ENCODE measurements at places on chromosomes 16 and 17.

- DNase-seq: no peak
Observed at GRCh38 chr17:37450112-37450511, 39.6 kb upstream of the DUSP14 start.

DNA sequence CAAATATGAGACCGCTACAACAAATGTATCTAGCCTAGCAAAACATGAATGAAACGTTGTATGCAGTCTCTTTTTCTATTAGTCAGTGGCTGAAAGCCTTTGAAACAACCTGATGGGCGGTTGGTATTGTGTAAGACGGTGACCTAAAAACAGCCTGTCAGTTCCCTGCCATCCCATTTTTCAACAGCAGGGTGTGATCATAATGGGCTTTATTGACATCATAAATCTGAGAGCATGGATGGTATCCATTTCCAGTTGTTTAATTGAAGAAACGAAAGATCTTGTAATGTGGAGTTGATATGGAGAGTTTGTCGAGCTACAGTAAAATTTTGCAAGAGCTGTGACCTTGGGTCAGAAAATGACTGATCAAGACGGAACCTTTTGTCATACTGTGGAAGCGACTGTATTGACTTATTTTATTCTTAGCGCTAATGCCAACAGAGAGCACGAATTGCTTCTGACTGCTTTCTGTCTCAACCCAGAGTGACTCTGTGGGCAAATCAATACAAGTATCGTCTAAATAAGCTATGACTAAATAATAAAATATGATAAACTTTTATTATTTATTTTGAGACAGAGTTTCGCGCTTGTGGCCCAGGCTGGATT is 12.3 kb upstream of the MEIOB start:
- no peak for DNase-seq

DNA sequence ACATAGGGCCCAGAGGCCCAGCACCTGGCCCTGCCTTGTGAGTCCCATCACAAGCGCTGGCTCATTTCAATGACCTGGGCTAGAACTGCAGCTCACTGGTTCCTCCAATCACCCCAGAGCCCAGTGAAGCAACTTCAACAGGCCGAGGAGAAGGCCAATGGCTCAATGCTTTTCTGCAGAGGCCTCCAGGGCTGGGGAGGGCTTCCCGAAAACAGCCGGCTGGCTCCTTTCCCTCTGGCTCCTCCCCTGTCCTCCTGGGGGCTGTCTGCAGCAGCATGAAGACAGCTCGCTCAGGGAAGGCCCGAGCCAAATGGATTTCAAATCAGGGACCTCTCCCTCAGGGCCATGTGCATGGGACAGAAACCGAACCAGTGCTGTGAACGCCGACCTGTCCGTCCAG is 121.6 kb downstream of the ZNF423 start:
- DNase-seq: no peak

DNA sequence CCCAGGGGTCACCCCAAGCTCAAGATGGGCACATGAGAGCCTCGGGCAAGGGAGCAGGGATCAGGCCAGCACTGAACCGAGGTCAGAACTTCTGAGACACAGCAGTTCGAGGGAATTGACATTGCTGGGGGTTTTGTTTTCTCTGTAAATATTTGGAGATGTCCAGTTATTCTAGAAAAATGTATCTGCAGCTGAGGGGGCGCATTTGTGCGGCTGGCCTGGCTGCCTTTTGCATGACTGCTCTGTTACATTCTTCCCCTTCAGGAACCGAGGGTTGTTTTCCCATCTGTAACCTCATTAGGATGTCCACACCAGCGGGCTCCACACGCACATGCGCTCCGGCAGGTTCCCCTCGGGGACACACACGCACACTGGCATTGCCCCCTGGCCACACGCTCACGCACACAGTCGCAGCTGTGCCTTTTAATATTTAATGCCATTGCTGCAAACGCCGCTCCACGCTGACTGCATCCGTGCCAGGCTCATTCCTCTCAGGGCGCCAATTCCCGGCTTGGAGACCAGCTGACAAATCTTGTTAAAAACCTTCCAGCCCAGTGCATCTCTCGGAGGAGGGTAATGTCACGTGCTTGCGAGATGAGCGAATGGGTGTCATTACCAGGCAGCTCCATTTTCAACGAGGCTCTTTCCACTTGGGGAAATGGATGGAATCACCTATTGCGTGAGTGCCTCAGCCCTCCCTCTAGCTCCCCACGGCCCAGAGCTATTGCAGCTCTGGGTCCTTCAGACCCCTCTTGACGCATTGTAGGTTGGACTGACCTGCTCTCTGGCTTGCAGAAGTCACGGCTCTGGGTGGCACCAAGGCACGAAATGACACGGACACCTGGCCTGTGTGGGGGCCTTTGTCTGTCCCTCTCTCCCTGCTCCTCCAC is 13.1 kb downstream of the CCR7 start:
- no peak for DNase-seq

DNA sequence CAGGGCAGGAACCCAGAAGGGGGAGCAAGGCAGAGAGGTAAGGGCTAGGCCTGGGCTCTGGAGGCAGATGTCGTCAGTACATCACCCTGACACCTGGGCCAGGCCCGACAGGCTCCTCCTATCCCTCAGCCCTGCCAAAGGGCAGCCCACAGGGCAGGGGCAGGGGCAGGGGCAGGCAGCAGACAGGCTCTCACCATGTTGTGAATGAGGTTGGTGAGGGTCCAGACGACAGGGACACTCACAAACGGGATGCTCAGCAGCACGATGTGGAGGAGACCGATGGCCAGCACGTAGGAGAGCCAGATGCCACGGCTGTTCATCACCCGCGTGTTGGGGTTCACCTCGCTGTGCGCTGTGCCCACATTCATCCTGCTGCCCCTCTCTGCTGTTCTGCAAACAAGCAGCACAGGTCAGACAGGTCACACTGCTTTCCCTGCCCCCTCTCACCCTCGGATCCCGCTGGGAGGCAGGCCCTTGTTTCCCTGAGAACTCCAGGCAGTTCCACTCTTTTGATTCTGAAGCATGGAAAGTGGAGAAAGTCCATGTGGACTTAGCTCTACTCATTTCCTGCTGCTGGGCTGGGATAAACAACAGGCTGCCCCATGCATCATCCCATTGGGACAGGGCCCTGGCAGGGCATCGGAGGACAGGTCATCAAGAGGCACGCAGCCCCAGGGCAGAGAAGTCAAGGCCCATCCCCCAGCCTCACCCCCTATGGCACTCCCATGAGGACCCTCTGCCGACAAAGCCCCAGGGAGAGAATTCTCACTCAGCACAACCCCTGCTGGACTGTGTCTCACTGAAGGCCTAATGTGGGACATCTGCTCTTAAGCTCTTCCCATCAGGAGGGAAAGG is 3.3 kb downstream of the ORMDL3 start:
- no peak for DNase-seq

DNA sequence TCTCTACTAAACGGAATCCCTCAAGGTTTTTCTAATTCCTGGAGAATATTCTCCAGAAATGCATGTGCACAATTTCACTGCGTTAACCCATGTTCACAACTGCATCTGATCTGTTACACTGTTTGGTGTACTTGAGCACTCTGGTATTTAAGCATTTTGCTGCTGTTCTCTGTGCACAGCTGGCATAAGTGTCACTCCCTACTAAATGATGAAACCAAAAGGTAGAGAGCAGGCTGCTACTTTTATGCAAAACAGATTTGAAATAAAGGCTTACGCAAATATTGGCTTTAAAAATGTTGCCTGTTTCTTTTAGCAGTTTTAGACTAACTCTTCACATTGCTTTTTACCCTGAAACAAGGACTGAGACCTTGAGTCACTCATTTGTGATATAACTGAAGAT is 41.7 kb downstream of the ESRP2 start:
- DNase-seq: no peak

GRCh38 chr17:32103476-32104113 is 38.7 kb upstream of the RHOT1 start:
- DNase-seq: no peak

DNA sequence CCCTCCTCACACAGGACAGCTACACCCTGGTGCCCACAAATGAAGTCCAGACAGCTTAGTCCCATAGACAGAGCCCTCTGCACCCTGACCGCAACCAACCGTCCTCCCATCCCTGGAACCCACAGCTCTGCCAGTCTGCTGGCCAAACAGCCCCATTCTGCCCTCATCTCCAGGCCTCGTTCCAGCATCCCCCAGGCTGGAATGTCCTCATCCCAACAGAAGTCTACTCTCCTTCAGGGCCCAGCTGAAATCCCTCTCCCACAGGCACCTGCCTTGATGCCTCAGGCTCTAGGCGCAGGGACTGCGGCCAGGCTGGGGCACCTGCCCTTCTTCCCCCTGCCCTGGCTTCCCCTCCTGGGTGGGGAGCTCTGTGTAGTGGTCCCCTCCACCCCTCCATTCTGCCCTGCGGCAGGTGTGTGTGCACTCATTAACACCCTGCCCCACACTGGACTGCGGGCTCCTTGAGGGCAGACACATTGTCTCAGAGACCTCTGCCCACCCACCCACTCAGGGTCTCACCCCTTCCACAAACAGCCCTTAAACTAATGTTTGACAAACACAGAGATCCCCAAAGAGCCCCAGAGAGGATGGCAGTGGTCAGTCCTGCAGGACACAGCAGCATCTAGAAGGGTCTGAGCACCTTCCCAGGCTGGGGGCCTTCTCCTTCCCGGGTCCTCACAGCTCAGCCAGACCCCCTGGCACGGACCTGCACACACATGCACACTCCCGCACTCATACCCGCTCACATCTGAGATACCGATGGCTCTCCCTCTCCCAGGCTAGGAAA is 820 bp downstream of the GRIN2C start:
- DNase-seq: no peak

DNA sequence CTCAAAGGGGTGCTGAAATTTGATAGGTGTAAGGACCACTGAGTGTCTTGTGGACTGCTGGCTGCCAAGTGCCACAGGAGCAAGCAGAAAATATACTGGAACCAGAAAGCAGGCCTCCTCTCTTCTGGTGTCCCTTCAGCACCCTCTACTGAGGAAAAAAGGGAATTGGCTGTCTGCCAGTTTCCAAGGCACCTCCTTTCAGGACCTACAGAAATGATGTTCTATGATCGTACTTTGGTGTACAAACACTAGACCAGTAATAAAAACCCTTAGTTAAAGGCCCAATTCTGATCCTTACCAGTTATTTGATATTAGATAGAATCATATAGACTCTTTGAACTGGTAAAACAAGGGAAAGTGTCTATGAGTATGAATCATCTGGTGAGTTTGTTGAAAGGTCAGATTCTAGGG is 35.8 kb upstream of the BCAS3 start:
- DNase-seq: peak; percentile 48

DNA sequence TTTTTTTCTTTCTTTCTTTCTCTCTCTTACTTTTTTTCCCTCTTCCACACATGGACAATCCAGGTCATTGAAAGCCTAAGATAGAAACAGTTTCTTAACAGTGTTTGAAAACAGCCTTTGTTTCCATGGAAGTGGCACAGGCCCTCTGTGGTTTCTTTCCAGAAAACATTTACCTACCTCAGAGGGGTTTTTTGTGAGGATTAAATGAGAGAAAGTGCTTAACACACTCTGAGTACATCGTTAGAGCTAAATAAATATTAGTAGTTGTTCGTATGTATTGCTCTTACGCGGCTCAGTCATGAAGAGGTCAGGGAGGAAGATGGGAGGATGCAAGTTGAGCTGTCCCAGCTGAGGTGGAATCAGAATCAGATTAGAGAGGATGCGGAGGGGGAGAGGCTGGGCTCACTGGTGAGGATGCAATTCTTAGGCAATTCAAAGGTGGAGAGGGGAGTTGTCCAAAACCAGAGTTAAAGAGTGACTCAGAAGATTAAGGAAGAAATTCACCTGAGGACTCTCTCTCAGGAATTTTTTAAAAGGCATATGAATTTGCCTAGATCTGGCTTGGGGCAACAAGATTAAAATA is 345.4 kb downstream of the PMP22 start:
- no peak for DNase-seq

- no peak for DNase-seq
Observed at GRCh38 chr17:66764506-66764905, 70.4 kb upstream of the CACNG5 start.

DNA sequence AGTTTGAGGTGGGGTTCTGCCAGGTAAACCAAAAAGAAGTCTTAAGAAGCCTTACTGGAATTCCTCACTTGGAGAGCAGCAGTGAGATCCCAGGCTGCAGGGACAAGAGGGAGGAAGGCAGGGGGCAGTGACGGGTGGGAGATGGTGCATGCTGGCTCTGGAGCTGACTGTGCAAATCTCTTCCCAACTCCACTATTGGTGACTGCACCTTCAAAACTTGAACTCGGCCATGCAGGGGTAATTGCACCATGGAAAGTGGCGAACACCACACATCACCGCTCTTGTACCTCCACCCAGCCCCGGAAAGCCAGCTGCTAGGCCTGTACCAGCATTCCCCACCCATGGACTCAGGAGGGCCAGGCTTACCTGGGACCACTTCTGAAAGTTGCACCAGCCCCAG is 51.4 kb upstream of the CDR2 start:
- DNase-seq: no peak

GRCh38 chr17:31320241-31320640 is 1.2 kb downstream of the EVI2A start:
- peak; percentile 21 for DNase-seq

DNA sequence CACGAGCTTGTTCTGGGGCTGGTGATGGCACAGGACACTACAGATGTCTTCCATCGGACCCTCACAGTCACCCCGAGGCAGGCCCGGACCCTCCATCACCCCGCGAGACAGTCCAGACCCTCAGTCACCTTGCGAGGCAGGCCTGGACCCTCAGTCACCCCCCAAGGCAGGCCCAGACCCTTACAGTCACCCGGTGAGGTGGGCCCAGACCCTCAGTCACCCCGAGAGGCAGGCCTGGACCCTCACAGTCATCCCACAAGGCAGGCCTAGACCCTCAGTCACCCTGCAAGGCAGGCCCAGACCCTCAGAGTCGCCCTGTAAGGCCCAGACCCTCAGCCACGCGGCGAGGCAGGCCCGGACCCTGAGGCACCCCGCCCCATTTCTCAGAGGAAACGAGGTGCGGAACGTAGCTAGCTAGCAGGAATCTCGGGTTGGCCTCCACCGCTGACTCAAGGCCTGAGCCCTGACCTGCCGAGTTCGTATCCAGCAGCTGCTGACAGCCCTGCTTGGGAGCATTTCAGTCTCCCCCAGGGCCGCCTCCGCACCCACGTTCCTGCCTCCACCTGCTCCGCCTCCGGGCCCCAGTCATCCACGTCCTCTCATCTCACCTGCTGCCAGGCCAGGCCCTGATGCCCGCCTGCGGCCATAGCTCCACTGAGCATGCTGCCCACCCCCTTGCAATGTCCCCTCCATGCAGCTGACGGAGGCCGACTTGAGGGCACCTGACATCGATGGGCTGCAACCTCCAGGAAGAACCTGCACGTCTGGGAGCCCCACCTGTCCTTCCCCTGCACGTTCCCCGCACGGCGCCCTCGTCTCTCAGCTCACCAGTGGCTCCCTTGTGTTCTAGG is 28.7 kb downstream of the RPH3AL start:
- no peak for DNase-seq

DNA sequence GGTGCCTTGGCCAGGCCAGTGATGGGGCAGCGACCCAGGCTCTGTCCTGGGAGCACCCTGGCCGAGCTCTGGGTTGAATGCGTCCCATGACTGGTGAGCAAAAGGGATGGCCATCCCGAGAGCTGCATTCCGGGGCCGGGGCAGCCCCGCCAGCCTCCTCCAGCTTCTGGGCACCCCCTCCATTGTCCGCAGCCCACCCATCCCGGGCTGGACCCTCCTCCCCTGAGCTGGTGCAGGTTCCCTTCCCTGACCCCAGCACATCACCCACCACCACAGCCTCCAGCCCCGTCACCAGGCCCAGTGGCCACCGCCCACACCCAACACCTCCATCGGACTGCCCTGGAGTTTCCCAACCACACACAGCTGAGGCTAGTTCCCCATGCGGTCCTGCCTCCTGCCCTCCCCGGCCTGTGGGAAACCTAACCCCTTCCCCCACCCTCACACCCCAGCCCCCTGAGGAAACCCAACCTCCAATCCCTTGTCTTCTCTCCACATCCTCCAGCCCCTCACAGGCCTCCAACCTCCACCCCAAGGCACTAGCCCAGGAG is 16.2 kb upstream of the PVALEF start:
- DNase-seq: no peak

- DNase-seq: peak; percentile 67
Observed at GRCh38 chr16:66551348-66551759, 1.0 kb upstream of the CKLF start.

All from CD4-positive, alpha-beta T cell treated with Interleukin-6 at 100 ng/mL for 8 hours (primary cell).